ENCODE measurements at places on chromosomes 16 and 17.

GRCh38 chr17:81040791-81041337, 5.9 kb downstream of the BAIAP2 start:
- DNase-seq, result no peak

DNA sequence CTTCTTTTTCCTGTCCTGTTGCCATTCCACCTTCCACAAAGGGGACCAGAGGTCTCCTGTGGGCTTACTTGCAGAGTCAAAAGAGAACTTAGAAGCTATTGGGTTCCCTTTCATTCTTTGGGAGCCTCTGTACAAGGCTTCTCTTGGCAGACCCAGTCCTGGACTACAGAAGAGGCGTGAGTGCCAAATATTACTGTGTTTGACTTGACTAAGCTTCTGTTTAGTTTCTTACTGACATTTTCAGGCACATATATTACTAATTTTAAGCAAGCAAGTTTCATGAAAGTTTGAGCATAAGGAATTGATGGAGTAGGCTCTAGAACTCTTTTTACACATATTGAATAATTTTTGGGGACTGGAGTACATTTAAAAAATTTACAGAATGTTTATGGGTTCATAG, 254.4 kb downstream of the HAPSTR1 start:
- DNase-seq, result no peak

DNA sequence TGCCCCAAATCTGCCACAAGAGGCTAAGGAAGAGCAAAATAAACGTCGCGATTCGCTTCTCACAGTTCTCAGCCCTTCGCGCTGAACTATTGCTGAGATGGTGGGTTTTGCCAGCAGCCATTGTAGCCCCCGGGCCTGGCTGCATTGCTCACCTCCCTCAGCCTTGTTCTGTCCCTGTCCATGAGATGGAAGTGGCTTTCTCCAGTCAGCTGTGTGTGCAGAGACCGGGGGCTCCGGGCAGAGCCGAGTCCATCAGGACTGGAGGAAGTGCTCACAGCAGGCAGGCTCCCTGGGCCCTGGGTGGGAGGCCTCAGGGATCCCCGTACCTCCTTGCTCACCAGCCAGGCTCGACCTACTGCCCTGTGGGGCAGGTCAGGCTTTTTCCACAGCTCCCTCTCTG, 27.6 kb upstream of the CAPN15 start:
- no peak for DNase-seq

DNA sequence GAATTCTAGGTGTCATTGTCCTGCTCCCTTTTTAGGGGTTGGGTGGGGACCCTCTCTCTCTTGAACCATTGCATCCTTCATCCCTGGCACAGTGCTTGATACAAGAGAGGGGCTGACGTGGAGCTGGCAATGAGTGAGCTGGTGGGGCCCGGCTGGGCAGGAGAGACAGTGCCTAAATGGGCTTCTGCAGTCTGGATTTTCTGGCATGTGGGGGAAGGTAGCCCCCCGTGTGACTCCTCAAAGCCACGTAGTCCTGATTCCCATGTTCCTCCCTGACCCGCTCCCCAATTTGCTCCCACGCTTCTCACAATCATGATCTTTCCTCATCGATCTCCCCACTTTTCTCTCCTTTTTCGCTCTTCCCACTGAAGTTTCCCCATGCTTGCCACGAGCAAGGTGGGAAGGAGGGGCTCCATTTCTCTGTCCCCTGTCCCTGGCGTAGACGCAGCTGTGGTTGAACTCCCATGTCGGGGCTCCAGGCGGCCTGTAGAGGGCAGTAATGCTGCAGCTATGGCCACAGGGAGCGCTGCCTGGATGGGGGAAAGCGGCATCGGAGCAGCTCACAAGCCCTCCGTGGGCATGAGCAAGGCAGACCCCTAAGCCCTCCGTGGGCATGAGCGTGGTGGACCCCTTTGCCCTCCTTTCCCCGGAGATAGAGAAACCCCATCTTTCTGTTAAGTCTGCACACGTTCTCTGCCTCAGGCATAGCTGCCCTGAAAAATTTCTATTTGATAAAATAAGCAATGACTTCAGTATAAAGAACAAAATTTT, 47.5 kb downstream of the HAPSTR1 start:
- peak; percentile 49 for DNase-seq

DNA sequence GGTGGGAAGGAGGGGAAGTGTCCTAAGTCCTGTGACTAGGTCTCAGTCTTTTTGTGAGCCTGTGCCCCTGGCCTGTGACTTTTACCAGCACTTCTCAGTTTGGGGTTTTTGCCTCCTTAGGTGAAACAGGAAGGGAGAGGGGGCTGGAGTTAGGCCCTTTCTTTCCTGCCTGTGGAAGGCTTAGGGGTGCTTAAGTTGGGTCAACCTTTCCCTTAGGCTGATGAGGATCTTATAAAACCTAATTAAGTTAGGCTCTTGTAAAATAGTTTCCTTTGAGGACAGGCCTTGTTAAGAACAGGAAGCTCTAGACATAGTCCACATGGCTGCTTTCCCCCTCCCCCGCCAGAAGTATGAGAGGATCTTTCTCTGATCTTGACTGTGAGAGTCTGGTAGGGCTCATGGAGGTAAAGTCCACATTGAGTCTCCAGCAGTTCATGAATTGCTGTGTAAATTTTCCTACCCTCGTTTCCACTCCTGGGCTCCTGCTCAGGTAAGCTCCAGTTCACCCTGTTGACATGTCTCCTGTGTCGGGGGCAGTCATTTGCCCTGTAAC, 17.0 kb upstream of the DNASE1 start:
- DNase-seq, result peak; percentile 80

- peak; percentile 72 for DNase-seq
Observed at GRCh38 chr16:89241187-89242007, 23.9 kb downstream of the ZNF778 start.

DNA sequence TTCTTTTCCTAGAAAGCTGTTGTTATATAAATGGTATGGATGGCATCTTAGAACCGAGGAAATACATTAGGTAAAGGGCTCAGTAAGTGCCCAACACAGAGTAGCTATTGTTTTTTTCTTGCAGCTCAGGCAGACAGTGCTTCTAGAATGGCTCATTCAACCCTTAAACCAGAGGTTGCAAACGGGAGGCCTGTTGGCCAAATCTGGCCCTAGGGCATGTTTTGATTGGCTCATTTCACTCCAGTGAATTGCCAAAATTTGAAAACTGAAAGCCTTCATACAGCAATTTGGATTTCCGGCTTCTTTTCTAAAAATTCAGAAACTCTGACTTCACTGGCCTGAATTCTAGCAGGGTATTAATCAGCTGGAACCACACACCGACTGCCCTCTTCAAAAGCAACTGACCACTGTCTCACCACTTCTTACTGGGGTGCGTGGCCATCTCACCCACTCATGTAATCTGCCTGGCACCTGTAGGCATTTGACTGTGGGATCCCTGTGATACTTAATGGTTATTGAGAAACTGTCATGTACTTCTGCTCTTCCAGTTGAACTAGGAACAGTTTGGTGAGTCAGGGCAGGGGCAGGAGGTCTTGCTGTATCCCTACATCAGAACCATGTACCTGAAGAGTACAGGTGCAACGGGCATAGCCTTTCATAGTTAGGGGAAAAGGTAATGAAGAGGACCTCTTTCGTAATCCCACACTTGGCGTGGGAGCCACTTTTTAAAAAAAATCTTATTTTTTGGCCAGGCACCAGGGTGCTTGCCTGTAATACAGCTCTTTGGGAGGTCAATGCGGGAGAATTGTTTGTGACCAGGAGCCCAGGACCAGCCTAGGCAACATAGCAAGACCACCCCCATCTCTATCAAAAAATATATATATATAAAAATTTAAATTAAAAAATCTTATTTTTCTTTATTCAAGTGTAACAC, 53.6 kb upstream of the SCNN1B start:
- no peak for DNase-seq

DNA sequence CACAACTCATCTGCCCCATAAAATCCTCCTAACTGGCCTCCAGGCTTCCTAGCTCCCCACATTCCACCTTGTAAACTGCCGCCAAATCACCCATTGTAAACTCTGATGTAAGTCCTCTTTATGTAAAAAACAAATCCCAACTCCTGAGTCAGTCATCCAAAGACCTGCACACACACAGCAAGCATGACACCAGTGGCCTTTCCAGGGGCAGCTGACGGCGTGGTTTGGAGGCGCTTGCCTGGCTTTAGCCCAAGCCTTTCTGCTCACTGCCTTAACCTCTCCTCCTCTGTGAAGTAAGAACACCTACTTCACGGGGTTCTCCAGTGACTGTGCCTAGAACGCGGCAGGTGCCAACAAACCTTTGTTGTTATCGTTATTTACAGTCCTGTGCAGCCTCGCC, 14.0 kb downstream of the UBE2O start:
- DNase-seq, result no peak

DNA sequence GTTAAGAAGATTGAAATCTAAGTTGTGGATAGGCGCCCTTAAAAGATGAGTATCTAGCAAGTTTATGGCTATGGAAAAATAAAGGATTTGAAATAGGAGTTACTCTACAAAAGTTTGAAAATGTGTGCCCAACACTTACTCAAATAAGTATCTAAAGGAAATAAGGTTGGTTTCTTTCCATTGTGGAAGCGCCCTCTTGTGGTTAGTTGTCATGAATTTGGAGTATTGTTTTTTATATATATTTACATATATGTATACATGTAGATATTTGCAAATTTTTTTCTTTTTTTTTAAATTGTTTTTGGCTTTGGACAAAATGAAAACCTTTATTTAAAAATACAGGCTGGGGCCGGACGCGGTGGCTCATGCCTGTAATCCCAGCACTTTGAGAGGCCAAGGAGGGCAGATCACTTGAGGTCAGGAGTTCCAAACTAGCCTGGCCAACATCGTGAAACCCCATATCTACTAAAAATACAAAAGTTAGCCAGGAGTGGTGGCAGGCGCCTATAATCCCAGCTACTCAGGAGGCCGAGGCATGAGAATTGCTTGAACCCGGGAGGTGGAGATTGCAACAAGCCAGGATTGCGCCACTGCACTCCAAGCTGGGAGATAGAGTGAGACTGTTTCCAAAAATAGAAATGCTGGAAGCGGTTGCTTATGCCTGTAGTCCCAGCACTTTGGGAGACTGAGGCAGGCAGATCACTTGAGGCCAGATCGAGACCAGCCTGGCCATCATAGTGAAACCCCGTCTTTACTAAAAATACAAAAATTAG, 24.0 kb upstream of the VPS4A start:
- peak; percentile 81 for DNase-seq

- no peak for DNase-seq
Observed at GRCh38 chr17:9195961-9196670, 174.8 kb downstream of the NTN1 start.

DNA sequence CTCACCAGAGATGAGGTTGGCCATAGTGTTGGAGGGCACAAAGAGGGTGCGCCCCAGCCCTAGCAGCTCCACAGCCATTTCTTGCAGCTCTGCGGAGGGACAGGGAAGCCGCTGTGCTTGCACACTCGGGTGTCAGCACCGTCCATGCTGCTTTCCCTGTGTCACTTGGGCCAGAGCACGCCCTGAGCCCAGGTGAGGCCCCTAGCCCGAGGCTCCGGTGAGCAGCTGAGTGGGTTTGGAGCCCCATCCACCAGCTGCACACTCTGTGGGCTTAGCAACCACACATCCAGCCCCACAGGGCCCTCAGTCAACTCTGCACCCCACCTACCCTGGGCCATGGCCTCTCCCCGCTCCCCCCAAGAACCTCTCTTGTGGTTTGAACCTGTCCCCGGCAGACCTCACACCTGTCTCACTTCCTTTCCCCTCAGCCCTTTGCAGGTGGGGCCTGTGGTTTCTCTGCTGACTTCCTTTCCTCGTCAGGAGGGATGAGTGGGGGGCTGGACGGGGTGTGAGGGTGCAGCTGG, 20.7 kb downstream of the TMEM235 start:
- no peak for DNase-seq

DNA sequence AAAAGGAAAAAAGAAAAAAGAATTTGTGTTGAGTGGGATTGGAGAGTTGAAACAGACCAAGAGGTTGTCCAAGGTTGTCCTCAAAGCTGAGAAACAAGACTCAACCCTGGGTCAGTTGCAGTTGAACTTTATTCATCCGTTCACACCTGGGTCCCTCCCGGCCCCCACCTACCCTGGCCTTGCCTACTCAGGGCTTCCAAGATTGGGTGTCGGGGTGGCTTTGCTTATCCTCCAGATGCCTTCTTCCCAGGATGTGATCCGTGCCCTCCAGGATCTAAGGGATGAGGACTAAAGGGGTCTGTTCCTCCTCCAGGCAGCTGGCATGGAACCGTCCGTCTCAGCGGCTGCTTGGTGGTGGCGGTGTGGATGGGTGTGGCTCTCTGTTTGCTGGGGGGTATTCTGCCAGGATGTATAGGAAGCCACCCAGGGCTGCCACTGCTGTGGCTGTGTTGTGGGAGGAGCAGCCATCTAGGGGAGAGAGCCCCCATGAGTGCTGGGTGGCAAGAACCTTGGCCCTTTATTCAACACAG, 10.3 kb upstream of the NAGPA start:
- no peak for DNase-seq

DNA sequence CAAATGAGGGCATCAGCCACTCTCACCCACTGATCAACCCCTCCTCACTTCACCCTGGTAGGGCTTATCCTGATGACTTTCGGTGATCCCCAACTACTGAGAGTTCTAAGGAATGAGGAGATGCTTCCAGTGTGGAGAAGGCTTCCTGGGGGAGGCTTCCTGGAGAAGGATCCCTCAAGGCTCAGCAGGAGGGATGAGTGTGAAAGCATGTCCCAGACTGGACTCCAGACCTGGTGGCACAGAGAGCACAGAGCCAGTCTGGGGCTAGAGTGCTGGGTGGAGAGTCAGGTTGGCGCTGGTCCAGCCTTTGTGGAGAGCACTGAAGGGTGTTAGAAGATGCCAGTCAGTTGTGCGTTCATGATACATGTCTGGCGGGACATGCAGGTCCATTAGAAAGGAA, 53.7 kb downstream of the PLD6 start:
- no peak for DNase-seq

- DNase-seq, result peak; percentile 58
Observed at GRCh38 chr17:74758848-74759168, 10.4 kb downstream of the NHERF1 start.

- no peak for DNase-seq
Observed at GRCh38 chr16:72219282-72219681, 47.3 kb upstream of the PMFBP1 start.

DNA sequence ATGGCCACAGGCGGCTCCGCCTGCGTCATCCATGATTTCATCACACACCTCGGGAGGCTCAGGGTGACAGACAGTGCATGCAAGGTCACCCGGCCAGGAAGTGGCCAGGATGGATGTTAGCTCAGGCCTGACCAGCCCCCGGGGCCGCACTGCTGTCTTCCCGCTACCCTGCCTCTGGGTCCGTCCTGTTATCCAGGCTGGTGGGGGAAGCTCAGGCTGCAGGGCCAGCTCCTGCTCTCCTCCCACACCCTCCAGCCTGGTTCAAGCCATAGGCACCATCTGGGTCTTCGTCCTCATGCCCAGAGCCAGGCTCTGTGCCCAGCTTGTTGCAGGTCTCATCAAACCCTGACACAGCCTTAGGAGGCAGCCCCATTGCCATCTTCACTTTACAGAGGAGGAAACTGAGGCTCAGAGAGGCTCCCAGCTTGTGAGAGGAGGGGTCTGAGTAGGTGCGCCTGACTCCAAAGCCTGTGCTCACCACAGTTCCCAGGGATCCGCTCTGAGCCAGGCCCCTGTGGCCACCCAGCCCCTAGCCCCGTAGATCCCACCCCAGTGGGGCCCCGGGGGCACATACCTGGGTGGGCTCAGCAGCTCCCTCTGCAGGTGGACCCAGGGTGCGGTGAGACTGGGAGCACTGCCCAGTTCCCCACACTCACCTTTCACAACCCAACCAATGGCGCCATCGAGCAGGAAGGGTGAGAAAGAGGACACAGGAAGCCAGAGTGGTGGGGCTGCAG, 412 bp upstream of the ADGRG3 start:
- DNase-seq, result no peak

- no peak for DNase-seq
Observed at GRCh38 chr16:1090620-1091587, 5.1 kb downstream of the C1QTNF8 start.

All from umbilical cord (tissue), 2 donors.